Thymus (tissue), 14 donors: ENCODE measurements at places on chromosomes 16 and 17.

GRCh38 chr17:4425398-4425797 lies 8.3 kb upstream of the SPNS3 start:
- DNase-seq: no peak

DNA sequence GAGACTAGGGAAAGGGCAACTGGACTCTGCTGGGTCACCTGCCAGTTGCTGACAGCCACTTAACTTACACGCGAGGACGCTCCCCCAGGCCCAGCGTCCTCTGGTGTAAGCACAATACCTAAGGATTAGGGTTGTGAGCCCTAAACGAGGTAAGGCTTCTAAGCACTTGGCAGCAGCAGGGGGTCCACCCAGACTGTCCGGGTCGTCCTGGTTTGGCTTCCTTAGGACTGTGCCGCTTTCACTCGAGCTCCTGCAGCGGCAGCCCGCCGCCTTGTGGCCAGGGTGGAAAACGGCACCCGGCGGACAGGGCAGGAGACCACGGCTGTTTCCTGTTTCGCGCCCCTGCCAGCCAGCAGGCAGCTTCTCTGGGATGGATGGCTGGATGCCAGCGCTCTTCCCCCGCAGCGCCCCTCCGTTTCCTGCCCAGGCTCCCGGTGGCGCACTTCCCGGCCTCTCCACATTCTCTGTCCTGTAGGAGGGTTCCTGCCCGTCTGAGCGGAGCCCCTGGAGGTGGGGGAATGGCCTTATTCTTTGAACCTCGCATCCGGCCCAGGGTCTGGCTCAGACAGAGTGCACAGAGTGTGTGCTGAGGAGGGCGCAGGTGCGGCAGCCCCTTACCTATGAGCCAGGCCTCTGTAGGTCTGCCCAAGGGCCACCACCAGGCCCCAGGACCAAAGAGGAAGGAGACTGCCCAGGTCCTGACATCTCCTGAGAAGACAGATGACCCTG lies 47.0 kb upstream of the AMZ2 start:
- DNase-seq: no peak

DNA sequence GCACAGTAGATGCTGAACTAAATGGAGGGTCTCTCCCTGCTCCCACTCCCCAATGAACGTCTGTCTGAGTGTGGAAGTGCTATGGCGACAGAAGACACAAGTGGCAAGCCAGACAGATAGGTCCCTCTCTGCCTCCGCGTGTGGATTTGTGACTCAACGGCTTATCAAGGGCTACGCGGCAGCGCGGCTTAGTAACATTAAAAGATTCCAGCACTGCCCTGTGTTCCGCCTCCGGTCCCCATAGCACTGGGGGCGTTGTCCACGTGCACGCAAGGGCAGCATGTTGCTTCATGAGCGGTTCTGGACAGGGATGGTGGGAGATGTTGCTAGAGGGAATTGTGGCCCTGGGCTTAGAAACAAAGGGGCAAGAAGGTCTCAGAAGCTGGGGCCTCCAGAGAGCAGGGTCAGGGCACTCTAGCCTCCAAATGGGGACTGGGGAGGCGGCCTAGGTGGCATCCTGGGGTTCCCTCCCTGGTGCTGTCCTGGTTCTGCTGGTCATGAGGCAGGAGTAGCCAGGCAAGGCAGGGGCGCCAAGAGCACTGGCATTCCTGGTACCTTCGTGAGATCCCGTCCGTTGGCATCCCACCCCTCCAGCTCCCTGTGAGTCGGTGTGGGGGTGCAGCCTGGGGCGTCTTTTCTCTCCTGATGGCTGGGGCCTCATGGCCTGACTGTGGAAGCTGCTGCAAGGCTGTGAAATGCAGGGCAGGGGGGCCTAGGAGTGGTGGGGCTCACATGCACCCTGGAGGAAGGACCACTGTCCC lies 9.1 kb downstream of the CRHR1 start:
- no peak for DNase-seq

DNA sequence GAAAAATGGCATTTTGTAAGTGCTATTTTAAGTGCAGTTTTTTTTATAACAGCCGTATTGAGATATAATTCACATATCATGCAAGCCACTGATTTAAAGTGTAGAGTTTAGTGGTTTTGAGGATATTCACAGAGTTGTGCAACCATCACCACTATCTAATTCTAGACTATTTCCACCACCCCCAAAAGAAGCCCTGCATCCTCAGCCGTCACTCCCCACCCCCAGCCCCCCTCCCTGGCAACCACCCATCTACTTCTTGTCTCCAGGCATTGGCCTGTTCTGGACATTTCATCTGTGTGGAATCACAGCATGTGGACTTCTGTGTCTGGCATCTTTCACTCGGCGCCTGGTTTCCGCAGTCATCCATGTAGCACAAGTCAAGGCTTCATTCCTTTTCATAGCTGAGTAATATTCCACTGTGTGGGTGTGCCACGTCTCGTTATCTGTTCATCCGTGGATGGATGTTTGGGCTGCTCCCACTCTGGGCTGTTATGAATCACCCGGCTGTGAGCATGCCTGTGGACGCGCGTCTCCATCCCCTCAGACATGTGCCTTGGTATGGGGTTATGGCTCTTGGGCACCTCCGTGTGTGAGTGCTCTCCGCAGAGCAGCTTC lies 138.4 kb upstream of the CIBAR2 start:
- no peak for DNase-seq

DNA sequence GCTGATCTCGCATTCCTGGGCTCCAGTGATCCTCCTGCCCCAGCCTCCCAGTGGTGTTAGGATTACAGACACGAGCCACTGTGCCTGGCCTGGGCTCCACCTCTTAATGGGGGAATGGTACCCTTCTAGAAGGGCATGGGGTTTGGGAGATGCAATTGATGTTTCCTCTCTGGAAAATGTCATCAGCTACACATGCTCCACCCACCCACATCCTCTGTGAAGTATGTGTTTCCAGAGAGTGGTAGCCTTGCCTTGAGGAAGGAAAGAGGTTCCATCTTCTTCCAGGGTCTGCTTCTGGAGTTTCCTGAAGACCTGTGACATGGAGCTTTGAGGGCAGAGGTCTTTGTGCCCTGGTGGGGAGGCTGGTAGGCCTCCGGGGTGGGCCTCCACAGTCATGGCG lies 45.2 kb upstream of the GSE1 start:
- no peak for DNase-seq

DNA sequence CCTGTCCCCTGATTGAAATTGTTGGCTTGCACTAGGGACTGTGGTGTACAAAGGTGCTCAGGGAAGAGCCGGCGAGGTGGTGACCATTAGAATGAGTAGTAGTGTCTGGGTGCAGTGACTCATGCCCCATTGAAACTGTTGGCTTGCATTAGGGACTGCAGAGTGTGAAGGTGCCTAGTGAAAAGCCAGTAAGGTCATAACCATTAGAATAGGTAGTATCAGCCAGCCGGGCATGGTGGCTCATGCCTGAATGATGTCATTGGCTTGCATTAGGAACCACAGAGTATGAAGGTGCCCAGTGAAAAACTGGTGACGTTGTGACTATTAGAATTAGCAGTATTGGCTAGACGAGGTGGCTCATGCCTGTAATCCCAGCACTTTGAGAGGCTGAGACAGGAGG lies 78.9 kb downstream of the ABCC6 start:
- DNase-seq: no peak
